DND-41 (cell line): ENCODE measurements at places on chromosomes 2 and 18.

DNA sequence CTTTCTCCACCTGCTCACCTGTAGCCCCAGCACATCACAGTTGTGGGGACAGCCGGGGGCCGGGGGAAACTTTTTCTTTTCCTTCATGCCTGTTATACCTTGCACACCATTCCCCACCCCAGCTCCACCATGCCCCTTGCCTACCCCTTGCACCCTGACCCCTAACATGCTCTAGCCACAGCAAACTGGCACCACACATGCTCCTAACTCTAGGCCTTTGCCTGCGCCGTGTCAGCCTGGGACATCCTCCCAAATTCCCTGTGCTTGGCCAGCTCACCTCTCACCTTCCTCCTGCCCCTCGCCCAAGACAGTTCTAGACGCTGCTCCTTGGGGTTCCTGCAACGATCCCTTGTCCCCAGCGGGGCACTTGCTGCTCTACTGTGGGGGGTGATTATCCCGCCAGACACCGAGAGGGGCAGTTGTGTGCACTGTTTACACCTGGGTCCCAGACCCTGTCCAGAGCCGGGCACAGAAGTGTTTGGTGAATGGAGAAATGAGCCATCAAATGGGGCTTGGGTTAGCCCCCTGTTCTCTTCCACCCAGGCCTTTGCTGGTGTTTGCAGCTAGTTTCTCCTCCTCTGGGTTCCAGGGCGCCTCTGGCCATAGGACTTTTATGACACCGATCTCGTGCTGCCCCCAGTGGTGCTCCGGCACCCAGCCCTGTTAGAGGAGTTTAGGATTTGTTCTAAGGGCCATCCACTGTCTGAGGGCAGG, 129.8 kb downstream of the CTIF start:
- DNase-seq = no peak

DNA sequence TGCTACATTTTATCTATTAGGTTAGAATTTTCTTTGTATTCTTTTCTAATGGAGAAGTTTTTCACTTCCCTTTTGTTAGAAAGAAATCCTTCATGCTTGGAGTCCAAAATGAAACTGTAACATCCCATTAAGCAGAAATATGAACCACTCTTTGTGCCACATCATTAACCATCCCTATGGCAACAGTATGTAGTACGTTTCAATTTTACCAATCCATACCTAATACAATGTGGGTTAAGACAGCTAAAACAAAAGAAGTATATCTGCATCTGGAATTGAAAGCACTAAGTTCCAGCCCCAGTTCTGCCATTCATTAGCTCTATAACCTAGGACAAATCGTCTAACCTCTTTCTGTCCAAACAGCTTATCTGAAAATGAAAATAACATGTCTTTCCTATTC, 409.2 kb upstream of the SPHKAP start:
- DNase-seq = no peak

- no peak for DNase-seq
Observed at GRCh38 chr2:65658881-65659280, 226.5 kb upstream of the SPRED2 start.

DNA sequence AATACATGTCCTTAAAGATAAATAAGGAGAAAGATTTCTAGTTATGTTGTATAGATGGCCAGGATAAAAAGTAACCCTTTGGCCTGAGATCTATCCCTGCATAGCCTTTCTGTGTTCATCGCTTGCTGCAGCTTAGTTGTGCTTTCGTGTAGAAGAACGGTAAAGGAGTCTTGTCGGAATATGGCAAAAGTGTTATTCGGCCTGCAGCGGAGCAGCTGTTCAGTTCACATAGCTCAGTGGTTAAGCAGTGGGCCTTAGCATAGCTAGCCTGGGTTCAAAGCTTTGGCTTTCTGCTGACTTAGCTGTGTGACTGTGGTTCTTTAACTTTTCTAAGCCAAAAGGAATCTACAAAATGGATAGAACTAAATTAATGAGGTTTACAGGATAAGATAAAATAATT, 55.4 kb downstream of the MALT1 start:
- DNase-seq = no peak

DNA sequence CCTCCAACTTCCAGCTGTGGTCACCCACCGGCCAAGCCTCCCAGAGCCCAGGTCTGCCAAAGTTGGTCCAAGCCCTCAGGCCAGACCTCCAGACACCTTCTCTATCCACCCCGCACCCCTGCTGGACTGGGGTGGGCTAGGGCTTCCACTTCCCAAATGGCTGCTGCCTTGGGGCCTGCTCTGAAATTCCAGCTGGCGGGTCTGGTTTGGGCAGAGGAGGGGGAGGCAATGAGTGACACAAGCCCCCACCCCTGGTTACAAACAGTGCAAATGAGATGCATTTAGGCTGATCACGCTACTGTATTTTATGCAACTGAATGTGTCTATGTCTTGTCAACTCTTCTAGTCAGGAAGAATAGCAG, 14.6 kb downstream of the POU3F3 start:
- DNase-seq = no peak

- DNase-seq = no peak
Observed at GRCh38 chr2:86124683-86125082, 18.6 kb downstream of the PTCD3 start.

DNA sequence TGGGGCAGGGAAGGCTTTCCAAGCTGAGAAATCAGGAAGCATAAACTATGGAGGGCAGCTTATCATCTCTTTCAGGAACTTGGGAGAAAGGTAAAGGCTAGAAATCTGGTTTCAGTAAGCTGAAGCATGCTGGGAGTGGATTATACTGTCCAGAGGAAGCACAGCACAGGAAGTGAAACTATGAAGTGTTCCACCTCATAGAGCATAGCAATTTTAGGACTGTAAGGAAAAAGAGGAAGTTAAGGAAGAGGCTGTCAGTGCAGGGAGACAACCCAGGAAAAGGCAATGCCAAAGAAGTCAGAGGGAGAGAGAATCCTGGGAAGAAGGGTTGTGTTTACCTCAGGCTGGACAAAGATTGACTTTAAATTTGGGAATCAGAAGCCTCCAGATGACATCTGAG, 51.9 kb downstream of the EFEMP1 start:
- no peak for DNase-seq

GRCh38 chr2:46381263-46381849, 84.1 kb downstream of the EPAS1 start:
- no peak for DNase-seq

DNA sequence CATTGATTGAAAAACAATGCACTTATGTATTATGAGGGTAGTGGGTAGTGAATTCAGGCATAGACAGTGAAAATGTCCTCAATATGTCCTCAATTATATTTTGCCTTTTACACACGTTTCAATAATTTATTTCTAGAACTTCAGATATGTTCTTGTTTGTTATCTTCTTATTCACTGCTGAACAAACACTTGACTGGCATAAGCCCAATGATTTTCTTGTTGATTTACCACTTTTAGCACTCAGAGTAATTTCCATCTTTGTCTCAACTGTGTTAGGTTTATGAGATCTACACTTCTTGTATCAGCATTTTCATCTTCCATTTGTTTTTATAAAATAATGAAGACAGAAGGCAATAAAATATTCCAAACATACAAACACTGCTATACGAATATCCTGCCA, 61.8 kb upstream of the DCC start:
- DNase-seq = no peak

GRCh38 chr2:106517329-106517728, 30.2 kb downstream of the CD8B2 start:
- DNase-seq = no peak

DNA sequence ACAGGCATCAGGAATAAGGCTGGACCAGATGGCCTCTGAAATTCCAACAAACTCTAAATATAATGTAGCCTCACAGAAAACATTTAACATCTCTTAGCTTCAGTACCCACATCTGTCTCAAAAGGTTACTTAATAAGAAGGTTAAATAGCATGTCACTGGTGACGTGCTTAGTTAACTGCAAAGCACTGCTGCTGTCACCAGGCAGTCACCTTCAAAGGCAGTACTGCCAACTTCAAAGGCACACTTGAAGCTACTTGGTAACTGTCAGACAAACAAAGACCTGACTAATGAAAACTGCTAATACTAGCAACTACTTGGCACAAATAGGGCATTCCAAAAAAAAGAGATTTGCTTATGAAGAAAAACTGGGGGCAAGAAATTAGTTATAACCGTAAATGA, 36.2 kb downstream of the EPG5 start:
- DNase-seq = no peak

- DNase-seq = no peak
Observed at GRCh38 chr18:48872234-48873145, 78.3 kb downstream of the SMAD7 start.

DNA sequence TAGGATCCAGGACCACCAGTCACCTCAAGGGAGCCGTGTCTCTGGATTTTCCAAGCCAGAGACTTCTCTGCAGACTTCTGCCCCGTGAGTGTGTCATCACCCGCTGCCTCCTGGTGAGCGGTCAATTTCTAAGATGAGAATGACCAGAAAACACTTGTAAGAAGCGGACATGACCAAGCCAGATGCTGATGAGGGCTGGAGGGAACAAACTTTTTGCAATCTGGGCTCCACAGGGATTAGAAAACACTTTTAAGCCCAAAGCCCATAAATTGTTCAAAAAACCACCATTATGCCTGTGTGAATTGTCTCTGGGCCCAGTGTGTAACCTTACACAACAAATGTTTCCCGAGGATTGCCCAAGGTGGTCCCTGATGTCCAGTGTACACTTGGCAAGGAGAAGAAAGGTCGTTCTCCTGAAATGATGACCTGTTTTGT, 5.3 kb upstream of the NPPC start:
- DNase-seq = no peak

DNA sequence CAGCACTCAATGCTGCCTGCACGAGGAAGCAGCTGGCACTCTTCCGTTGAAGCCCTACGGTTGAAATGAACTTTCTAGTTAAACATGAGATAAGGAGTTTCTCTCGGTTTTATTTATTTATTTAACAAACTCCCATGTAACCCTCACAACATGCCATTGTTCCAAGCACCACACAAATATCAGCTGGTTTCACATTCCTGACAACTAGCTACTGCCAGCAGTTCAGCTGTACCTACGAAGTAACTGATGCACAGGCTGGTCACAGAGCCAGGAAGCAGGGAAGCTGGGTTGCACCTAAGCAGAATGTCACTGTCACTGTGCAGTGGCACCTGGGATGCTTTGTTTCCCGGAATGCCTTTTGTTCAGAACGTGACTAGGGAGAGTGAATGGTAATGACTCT, 18.1 kb downstream of the TIMM21 start:
- no peak for DNase-seq

GRCh38 chr2:138432971-138433370, 68.6 kb upstream of the SPOPL start:
- DNase-seq = no peak

- DNase-seq = peak; percentile 58
Observed at GRCh38 chr2:214069254-214069653, 341.6 kb upstream of the VWC2L start.

DNA sequence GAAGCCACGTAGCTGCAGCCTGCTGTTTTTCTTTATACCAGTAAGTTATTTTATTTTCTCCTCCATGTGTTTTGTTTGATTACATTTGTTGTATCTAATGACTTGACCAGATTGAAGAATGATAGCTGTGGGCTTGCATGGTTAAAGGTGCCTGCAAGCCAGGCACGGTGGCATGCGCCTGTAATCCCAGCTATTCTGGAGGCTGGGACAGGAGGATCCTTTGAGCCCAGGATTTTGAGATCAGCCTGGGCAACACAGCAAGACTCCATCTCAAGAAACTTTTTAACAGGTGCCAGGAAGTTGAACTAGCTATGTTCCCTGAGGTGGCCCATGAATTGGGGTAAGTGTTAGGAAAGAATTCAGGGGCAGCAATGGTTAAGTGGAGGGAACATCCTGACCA, 179.4 kb downstream of the IRS1 start:
- no peak for DNase-seq

GRCh38 chr2:65309699-65310098, 82.1 kb downstream of the ACTR2 start:
- DNase-seq = no peak

- no peak for DNase-seq
Observed at GRCh38 chr2:45469314-45470099, 141.6 kb downstream of the SRBD1 start.

GRCh38 chr2:227765788-227766372, 20.2 kb downstream of the SCYGR8 start:
- DNase-seq = no peak

DNA sequence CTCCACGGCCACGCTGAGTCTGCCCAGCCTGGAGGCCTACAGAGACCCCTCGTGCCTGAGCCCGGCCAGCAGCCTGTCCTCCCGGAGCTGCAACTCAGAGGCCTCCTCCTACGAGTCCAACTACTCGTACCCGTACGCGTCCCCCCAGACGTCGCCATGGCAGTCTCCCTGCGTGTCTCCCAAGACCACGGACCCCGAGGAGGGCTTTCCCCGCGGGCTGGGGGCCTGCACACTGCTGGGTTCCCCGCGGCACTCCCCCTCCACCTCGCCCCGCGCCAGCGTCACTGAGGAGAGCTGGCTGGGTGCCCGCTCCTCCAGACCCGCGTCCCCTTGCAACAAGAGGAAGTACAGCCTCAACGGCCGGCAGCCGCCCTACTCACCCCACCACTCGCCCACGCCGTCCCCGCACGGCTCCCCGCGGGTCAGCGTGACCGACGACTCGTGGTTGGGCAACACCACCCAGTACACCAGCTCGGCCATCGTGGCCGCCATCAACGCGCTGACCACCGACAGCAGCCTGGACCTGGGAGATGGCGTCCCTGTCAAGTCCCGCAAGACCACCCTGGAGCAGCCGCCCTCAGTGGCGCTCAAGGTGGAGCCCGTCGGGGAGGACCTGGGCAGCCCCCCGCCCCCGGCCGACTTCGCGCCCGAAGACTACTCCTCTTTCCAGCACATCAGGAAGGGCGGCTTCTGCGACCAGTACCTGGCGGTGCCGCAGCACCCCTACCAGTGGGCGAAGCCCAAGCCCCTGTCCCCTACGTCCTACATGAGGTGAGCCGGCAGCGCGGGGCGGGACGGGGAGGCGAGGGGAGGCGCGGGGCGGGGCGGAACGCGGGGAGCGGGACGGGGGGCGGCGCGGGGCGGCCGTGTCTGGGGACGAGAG, 15.2 kb downstream of the NFATC1 start:
- no peak for DNase-seq

DNA sequence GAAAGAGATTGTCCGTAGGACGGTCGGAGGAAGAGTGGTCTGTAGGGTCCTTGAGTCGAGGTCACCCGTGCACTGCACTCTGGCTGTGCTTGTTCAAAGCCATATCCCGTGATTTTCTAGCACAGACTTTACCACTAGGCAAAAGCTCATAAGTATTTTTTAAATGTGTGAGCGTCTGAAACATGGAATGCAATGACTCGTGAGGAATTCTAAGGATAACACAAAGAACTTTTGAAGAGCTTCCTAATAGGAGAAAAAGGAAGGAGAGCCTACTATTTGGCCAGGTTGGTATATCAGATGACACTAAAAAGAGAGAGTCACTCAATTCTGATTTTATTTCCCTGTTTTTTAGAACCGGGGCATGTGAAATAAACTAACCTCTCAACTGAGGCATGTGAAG, 68.3 kb downstream of the CD28 start:
- DNase-seq = no peak

- DNase-seq = no peak
Observed at GRCh38 chr18:52009958-52010357, 330.0 kb upstream of the DCC start.

DNA sequence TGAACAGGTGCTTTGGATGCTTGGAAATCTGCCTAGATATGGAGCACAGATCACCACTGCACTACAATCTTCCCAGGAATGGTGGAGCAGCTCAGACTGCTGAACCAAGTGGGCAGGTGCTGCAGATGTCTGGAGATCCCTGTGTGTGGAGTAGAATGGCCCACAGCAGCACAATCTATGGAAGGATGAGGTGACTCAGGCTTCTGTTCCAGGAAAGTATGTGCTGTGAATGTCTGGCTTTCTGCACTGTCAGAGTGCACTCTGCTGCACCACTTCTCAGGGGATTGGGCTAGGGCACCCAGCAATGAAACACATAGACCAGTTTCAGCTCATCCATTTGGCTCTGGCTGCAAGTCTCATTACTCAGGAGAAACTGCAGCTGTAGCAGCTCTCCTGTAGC, 865.4 kb upstream of the NXPH2 start:
- DNase-seq = no peak
